Islet precursor cell (in vitro differentiated cells): ENCODE measurements at places on chromosomes 5 and 9.

DNA sequence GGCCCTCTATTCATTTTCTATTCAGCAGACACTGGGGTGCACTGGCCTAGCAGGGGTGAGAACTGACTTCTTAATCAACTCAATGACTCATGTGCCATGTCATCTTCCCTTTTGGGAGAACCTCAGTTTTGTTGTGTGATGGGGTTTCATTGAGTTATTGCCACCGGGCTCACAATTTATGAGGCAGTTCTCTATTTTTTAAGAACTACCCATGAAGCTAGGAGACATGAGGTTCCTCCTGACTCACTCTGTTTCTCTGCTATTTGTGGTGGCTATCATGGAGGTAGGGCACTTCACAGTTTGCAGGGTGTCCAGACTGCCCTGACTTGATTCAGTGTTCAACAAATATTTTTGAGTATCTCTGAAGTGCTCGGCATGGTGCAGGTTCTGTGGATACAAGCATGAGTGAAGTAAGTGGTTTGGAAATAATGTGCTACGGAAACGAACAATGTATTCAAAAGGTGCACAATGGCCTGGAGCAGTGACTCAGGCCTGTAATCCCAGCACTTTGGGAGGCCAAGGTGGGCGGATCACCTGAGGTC is 39.3 kb downstream of the SPARC start:
- DNase-seq, result no peak

DNA sequence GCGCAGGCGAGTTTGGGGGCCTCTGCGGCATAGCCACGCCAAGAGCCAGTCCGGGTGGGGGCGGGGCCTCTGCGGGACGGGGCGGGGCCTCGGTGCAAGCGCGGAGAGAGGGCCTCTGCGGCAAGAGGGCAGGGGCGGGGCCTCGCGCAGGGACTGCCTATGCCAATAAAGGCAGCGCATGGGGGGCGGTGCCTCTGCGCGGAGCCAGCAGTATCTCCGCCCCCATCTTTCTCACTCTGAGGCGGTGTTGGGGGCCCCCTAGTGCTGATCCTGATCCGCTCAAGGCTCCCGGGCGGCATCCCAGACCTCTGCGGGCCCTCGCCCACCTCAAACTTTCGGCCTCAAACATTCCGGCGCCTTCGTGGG is 9.2 kb upstream of the GPRIN1 start:
- peak; percentile 79 for DNase-seq

DNA sequence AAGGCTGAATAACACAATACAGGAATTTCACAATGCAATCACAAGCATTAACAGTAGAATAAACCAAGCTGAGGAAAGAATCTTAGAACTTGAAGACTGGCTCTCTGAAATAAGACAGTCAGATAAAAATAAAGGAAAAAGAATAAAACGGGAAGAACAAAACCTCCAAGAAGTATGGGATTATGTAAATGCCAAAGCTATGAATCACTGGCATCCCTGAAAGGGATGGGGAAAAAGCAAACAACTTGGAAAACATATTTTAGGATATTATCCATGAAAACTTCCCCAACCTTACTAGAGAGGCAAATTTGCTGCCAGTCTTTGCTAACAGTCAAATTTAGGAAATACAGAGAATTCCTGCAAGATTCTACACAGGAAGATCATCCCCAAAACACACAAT is 157.9 kb downstream of the ALDH1A1 start:
- DNase-seq, result no peak

DNA sequence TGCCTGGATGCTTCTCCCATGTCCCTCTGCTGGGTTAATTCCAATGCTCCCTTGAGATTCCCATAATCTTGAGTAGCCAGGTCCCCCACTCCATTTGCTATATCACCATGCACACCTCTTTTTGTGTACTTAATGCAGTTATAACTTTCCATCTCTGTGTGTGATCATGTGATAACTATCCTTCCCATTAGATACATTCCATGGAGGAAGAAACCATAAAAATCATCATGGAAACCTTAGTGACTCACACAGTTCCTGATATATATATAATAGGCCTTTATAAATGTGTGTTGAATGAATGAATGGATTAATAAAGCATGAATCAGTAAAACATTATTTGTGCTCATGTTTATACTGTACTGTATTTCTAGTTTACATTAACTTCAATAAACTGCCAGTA is 104.6 kb downstream of the PCSK5 start:
- no peak for DNase-seq

GRCh38 chr9:91386765-91387164 is 25.0 kb upstream of the AUH start:
- DNase-seq, result no peak

DNA sequence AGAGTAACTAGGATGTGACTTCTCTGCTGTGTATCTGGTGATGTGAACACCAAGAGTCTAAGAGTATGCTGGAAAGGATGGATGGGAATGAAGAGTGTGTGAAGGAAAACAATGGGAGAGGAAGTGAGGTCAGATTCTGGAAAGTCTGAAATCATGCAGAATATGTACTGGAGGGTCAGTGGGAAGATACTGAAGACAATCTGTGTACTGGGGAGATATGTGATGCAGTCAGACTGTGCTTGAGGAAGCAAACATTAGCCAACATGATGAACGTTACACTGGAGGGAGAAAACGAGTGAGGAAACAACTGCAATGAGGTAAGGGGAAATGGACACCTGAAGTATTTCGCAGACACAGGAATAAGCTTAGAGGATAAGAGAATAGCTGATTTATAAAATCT is 105.7 kb downstream of the NR3C1 start:
- DNase-seq, result no peak
